Hematopoietic multipotent progenitor cell treated with erythropoietin and hydrocortisone succinate and interleukin-3 and kit ligand, for 8 days (in vitro differentiated cells): ENCODE measurements at places on chromosomes 4 and X.

GRCh38 chr4:89196745-89197144 is 85.4 kb downstream of the TIGD2 start:
- no peak for DNase-seq

DNA sequence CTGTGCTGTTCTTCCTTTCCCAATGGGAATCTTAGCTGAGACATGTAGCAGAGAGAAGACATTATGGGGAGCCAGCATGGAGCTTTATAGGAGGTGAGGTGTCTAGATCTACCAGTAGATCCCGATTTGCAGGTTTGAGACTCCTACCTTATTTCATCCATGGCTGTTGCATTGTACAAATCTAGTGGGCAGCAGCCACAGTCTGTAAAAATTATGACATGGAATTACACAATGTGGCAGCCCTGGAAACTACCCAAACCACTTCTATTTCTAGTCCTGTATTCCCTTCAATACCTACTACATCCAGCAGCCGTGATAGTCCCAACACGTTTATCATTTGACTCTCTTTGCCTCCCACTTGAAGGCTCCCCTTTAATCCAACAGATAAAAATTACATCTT is 8.1 kb downstream of the ATP7A start:
- no peak for DNase-seq

DNA sequence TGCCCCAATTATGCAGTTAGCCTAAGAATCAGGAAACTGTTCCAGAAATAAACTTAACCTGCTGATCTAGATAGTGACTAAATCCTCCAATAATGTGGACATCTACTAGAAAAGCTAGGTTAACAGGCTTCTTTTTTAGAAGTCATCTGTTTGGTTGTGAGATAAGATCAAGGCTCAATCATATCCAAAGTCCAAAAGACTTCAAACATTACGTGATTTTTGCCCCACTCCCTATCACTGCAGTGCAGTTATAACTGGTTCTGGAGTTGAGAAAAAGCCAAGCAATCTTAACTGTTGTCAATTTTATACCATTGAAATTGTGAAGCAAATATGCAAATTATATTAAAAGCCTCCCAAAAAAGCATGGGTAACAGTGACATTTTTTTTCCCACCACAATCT is 781.4 kb downstream of the KLHL13 start:
- DNase-seq = no peak

DNA sequence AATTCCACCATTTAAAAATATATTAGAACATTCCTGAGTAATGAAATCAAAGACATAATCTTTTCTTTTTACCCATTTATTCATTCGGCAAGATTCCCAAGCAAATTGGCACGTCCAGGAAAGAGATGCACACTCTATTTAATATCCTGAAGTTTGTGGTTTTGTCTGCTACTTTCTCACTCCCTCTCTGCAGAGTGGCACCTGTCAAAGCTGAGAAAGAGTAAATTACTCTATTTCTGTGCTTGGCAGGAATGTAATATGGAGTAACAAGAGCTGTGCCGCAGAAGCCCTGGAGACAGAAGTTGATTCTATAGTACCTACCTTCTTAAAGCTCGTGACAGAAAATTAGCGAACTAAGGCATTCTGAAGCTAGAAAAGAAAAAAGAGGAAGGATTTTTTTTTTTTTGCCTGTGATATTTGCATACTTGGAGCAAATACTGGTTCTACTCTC is 5.5 kb downstream of the GSTCD start:
- DNase-seq = peak; percentile 53

GRCh38 chr4:155639704-155640523 is 26.7 kb upstream of the GUCY1A1 start:
- peak; percentile 24 for DNase-seq

- DNase-seq = peak; percentile 29
Measured at GRCh38 chr4:153594210-153594609, 89.9 kb upstream of the TLR2 start.

DNA sequence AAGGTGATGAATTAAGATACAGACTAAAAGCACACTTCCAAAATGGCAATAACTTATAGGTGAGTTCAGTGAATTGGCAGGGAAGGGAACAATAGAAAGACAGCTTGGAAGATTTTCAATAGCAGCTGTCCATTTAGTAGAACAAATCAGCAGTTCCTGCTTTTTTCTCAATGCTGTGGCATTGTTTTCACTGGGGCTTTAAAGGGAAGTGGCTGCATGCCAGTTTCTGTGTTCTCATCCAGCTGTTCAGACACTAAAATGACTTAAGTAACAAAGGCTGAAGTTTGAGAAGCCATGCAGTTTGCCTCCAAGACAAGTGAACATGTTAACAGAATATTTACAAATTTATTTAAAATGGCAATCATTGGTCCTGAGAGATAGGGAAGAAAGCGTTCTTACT is 291.9 kb downstream of the FAM47A start:
- no peak for DNase-seq

GRCh38 chrX:42825201-42825600 is 47.2 kb upstream of the PPP1R2C start:
- no peak for DNase-seq

- no peak for DNase-seq
Measured at GRCh38 chr4:111274486-111274885, 651.6 kb upstream of the PITX2 start.

GRCh38 chrX:133749951-133750350 is 235.4 kb downstream of the GPC3 start:
- no peak for DNase-seq

- no peak for DNase-seq
Measured at GRCh38 chr4:127244515-127244914, 388.2 kb upstream of the INTU start.
